NCI-H226 (cell line): ENCODE measurements at places on chromosomes 1 and 21.

DNA sequence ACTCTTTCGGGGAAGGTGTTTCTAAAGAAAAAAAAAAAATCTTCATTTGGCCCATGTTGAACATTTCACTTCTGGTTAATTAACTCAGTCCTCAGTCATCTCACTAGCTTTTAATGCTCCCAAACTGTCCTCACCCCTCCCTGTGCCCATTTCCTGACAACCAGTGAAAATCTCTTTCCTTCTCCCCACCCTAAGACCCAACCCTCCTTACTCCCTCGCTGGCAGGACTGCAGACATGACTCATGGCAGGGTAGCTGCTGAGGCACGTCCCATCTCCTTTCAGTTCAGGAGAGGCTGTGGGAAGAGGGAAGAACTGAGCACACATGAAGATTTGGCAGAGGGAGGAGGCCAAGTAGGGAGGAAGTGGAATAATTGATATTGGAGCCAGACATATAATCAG, 12.6 kb downstream of the PKP1 start:
- peak; percentile 87 for DNase-seq

DNA sequence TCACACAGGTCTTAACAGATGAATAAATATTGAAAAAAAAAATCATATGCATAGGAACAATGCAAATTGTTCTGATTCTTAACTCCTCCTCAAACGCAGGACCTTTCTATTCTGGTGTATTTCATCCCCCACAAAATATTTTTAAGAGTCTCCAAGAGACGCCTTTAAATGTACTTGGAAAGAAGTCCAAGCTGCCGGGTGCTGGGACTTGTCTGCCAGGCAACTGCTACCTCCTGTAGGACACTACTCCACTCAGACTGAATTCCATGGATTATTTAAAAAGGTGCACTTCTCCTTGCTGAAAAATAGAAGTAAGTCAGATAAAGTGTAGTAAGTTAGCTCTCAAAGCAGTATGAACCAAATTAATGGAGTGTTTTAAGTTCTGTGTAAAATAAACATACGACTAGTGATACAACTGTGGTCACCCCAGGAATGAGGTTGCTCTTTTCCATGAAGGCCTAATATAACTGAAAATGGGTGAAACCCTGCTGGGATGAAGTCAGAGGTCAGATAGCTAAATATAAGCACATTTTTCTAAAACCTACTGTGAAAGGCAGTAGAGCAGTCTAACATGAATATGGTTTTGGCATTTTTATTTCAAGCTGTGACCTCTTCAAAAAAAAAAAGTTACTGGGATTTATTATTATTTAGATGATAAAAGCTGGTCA, 189.2 kb upstream of the PBX1 start:
- DNase-seq = no peak

DNA sequence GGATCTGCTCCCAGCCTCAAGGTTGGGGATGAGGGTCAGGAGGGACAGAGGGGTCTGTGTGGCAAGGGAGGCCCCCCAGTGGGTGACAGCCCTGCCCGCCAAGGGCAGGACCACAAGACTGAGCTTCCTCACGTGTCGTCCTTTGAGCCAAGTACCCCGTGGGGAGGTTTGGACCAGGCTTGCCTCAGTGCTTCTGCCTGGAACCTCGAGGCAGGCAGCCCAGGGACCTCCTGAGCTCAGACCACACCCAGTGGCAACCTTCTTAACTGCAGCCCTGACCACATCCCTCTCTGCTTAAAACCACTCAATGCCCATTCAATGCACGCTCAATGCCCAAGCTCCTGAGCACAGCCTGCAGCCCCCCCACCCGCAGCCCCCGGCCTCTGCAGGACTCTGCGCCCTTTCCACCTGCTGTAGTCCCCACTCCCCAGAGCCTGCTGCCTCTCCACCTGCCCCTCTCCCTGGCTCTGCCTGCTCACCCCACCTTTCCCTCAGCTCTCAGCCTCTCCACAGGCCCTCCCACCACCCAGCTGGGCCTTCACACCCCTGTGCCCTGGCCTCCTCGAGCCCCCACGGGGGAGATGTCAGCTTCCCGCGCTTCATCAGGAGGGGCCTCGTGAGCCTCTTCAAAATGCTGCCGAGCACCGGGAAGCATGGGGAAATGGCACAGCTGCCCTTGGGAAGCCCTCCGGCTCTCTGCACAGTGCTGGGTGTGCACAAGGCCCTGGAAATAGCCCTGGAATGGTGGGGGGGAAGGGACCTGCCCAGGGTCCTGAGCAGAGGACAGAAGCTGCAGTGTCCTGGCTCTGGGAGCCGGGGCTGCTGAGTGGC, 129.3 kb upstream of the VAMP3 start:
- DNase-seq = no peak

- no peak for DNase-seq
Observed at GRCh38 chr1:101079341-101079740, 53.8 kb upstream of the DPH5 start.

DNA sequence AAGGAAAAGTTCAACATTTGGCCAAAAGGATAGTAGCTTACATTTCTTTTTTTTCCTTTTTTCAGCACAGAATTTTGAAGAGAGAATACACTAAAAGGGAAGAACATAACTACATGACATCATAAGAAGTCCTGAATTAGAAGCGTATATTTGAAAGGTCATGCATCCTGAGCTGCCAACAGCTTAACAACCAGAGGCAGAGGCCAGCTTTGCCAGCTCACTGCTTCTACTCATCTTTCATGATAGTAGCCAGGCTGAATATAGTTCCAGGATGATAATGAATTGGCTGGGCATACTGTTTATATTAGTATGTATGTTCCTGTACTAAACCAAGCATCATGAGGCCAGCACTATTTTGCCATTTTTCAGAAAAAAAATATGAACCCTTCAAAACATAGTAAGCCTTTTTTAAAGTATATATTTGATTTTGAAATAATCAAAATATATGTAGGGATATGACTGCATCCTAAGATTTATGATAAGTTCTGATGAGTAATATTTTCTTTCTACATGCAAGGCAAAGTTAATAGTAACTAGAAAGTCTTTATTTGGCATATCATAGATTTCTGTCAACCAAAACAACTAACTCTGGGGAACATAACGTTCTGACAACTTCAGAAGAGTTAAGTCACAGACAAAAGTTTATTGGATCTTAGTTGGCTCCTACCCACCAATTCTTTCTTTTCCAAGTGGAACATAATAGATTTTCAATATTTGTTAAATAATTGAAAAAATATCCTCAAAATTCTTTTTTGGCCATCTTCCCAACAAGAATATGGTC, 123.2 kb downstream of the DPYD start:
- DNase-seq = peak; percentile 47

GRCh38 chr21:35024513-35024912, 24.6 kb downstream of the RUNX1 start:
- no peak for DNase-seq

GRCh38 chr21:44522753-44523204, 17.2 kb downstream of the KRTAP10-1 start:
- peak; percentile 0 for DNase-seq

DNA sequence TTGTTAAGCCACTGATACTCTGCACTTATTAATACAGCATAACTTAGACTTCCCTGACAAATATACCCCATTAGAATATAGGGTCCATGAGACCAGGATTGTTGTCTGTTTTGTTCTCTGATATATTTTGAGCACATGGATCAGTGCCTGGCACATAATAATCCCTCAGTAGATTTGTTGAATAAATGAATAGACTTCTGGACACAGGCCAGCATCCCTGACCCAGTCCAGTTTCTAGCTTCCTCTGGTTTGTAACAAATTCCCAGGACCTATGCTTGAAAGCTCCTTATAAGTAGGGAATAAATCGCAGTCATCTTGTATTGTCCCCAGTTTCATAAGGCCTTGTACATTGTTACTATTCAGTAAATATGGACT, 58.2 kb upstream of the GADD45A start:
- no peak for DNase-seq

GRCh38 chr1:98906809-98907208, 97.9 kb downstream of the PLPPR5 start:
- DNase-seq = no peak

DNA sequence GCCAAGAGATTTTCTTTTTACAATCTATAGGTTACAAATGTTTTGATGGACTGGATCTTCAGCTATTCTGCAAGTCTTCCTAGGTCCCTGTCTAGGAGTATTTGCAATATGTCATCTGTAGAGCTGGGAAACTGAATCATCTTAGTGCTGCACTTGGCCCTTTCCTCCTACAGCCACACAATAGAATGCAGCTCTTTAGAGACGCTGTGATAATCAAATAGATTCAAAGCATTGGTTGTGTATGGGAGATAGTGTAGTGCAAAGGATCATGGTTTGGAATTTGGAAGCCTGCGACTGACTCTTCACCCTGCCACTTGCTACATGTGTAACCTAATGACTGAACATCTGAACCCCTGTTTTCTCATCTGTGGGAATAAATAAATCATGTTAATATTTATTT, 93.7 kb downstream of the AK5 start:
- DNase-seq = no peak

- no peak for DNase-seq
Observed at GRCh38 chr1:164333387-164333786, 225.6 kb upstream of the PBX1 start.

GRCh38 chr1:204267191-204267601, 53.4 kb upstream of the GOLT1A start:
- DNase-seq = no peak

GRCh38 chr21:40631211-40631610, 215.7 kb downstream of the DSCAM start:
- no peak for DNase-seq

DNA sequence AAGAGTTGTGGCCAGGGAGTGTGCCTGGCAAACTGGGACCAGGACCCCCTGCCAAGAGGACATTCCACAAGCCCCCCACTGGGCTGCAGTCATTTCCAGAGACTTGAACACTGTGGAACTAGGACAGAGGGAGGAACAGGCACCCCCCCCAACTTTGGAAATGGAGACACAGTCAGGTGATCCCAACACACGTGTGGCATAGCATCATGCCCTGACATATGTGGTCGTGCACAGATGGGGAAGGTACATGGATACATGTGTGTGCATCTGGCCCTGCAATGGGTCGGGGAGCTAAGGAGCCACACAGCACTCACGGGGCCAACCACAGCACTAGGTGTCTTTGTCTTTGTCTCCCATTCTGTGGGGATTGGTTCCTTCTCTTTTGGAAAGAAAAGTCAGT, 6.6 kb upstream of the TFF3 start:
- no peak for DNase-seq

DNA sequence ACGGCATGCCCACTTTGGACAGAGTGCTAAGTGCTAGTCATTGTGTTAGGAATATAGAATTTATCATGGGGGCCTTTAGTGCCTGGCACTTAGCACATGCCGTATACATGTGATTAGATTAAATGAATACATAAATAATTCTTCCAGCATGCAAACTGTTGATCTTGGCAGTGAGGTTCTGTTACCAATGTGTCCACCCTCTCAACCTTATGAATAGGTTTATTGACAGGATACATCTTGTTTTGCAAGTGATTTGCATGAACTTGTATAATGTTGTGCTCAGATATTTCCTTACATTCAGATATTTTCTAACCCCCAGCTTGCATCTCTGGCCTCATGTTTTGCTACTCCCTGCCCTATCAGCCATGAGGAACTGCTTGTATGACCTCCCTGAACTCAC, 60.3 kb upstream of the ZNF648 start:
- no peak for DNase-seq
